Ascending aorta (tissue), 2 donors: ENCODE measurements at places on chromosomes 4 and X. TPM values are rescaled to one million over a fixed set of nuclear protein-coding genes. Genes with fewer than 3 reads are reported as not detected.

- H3K27ac ChIP-seq = no peak overlapping the region
- H3K36me3 ChIP-seq = no peaks in the 10 kb centered on the region
- H3K4me1 ChIP-seq = no peaks in the 10 kb centered on the region
- H3K4me3 ChIP-seq = no peak overlapping the region
Observed at GRCh38 chr4:159768016-159768415, 665.1 kb downstream of the RAPGEF2 start.

- H3K4me3 ChIP-seq = no peak within 1 kb of the TSS
- H3K36me3 ChIP-seq = no peaks in the 10 kb centered on the region
- H3K27ac ChIP-seq = no peak within 1 kb of the TSS
- no peak for DNase-seq
- no peaks in the 10 kb centered on the region for H3K27me3 ChIP-seq
Observed at GRCh38 chr4:187995322-187996207, at the start of gene ZFP42. TSS of gene ZFP42 (plus strand) at chr4:187995771. CDS start at chr4:188002808, 7,037 bp downstream.

GRCh38 chr4:1623821-1624518, 60.1 kb downstream of the FAM53A start:
- no peaks in the 10 kb centered on the region for H3K36me3 ChIP-seq
- no peaks in the 10 kb centered on the region for H3K4me1 ChIP-seq

- H3K4me3 ChIP-seq = no peak overlapping the region
- DNase-seq = no peak
Observed at GRCh38 chr4:128861856-128862518, 52.5 kb downstream of the JADE1 start.

DNA sequence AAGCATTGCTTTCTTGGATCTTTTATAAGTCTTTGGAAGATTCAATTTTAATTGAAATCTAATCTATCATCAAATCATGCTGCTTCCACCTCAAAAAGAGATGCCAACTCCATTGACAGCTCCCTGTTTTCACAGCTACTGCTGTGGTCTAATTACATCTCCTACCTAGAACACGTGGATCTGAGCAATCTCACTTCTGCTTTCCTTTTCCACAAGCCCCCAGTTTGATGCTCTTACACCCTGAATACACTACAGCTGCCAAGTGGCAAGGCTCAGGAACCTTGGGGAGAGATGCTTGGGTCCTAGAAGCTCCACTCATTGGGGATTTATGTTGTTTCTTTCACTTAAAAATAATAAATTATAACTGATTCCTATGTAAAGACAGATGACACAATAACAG, 172.0 kb downstream of the CFAP299 start:
- no peaks in the 10 kb centered on the region for H3K27me3 ChIP-seq
- H3K27ac ChIP-seq = no peak overlapping the region
- H3K36me3 ChIP-seq = no peaks in the 10 kb centered on the region
- no peak overlapping the region for H3K4me3 ChIP-seq
- DNase-seq = no peak

- H3K4me1 ChIP-seq = no peaks in the 10 kb centered on the region
- DNase-seq = no peak
- H3K4me3 ChIP-seq = no peak overlapping the region
- H3K27me3 ChIP-seq = no peaks in the 10 kb centered on the region
- H3K27ac ChIP-seq = no peak overlapping the region
Observed at GRCh38 chrX:420496-421223, 34.0 kb upstream of the PPP2R3B start.

DNA sequence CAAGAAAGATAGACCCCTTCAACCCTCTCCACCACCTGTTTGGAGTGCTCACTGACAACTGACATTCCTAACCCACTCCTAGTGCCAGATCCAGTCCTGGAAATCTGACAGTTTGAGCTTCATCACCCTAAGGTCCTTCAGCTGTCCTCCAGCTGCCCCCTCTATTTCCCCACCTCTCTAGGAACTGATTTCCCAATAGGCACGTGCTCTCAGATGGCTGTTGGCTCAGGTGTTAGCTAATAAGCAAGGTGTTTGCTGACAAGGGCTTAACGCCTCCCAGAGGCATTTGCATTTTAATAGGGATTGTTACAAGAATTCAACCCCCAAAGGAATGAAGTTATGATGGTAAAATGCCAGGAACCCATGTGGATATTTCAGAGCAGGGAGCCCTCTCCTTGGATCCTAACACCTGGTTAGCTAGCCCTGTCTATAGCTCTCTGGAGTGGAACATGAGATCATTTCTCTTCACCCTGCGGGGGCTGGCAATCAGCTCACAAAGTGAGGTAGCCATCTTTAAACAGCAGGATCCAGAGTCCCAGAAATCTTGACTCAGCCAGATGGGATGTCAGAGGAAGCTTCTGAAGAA, 348.5 kb upstream of the SFRP2 start:
- no peak overlapping the region for H3K27ac ChIP-seq
- no peaks in the 10 kb centered on the region for H3K4me1 ChIP-seq
- no peak overlapping the region for H3K4me3 ChIP-seq
- H3K27me3 ChIP-seq = no peaks in the 10 kb centered on the region
- DNase-seq = no peak

GRCh38 chr4:6115746-6116586, 84.4 kb downstream of the JAKMIP1 start:
- H3K4me1 ChIP-seq = no peaks in the 10 kb centered on the region
- H3K27ac ChIP-seq = no peak overlapping the region
- no peak overlapping the region for H3K4me3 ChIP-seq
- H3K27me3 ChIP-seq = no peaks in the 10 kb centered on the region
- no peaks in the 10 kb centered on the region for H3K36me3 ChIP-seq

Gene CXCL6
- total RNA-seq = not detected
